Suppressor macrophage (primary cell): ENCODE measurements at places on chromosomes 1 and 21.

DNA sequence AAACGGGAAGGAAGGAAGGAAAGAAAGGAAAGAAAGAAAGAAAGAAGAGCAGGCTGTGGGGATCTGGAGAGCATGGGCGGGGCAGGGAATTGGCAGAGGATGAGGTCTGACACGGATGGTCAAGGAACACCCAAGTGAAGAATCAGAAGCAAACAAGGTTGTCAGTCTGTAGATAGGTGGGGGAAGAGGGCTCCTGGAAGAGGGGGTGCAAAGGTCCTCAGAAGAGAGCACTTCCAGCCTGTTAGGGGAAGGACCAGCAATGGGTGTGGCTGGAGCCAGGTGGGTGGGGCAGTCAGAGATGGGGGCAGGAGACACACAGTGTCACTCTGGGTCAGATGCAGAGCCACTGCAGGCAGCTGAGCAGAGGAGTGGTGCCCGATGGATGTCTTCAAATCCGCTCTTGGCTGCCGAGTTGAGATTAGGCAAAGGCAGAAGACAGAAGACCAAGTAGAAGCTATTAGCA, 11.0 kb upstream of the PLA2G2C start:
- DNase-seq = no peak

- DNase-seq = no peak
Measured at GRCh38 chr1:221171768-221172167, 292.5 kb downstream of the HLX start.

GRCh38 chr1:82778612-82779011, 977.9 kb downstream of the ADGRL2 start:
- no peak for DNase-seq

DNA sequence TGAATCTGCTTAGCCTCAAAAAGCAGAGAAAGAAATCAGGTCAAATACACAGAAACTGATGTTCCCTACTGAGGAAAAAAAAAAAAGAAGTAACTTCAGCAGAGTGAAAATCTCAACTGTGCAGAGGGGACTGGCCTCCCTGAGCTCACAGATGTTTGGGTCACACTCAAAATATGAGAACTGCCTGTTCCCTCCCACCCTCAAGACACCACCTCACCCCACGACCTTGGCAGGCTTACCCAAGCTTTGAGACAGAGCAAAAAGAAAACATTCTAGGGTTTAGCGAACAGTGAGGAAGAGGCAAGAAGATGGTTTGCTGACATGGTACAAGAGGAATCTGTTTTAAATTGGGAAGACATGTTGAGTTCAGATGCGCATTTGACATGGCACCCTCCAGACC, 48.8 kb downstream of the NID1 start:
- no peak for DNase-seq

GRCh38 chr1:157704878-157705277, 4.3 kb upstream of the FCRL3 start:
- DNase-seq = peak; percentile 17

DNA sequence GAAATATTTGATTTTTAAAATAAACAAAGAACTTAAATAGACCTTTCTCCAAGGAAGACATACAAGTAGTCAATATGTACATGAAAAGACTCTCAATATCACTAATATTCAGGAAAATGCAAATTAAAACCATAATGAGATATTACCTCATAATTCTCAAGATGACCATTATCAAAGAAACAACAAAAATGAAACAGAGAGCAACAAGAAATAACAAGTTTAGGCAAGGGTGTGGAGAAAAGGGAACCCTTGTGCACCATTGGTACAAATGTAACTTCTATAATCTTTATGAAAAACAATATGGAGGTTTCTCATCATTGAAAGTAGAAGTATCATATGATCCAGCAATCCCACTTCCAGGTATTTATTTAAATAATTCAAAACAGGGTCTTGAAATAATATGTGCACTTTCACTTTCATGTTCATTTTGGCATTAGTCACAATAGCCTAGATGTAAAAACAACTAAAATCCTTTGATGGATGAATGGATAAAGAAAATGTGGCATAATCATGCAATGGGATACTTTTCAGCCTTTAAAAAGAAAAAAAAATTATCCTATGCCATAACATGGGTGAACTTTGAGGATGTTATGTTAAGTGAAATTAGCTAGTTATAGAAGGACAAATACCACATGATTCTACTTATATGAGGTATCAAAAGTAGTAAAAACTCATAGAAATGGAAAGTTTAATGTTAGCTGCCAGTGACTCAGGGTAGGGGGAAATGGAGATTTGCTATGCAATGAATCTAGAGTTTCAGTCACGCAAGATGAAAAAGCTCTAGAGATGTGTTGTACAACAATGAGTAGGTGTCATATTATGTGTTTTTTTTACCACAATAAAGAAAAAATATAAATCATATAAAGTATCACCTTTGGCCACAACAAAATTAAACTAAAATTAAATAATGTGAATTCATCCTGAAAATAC, 114.5 kb upstream of the LYPLAL1 start:
- DNase-seq = no peak

- DNase-seq = no peak
Measured at GRCh38 chr1:13823126-13823880, 123.3 kb downstream of the PRDM2 start.

GRCh38 chr1:154419620-154420571, 14.8 kb downstream of the IL6R start:
- peak; percentile 93 for DNase-seq
